Lower lobe of right lung (tissue), 2 donors: ENCODE measurements at places on chromosomes 12 and 14. TPM values are rescaled to one million over a fixed set of nuclear protein-coding genes. Genes with fewer than 3 reads are reported as not detected.

The LRP6 gene
- total RNA-seq = 47.4 TPM

- H3K36me3 ChIP-seq = peaks cover 44% of the 10 kb centered on the region
- DNase-seq = no peak
- H3K27ac ChIP-seq = no peak overlapping the region
- peaks cover 19% of the 10 kb centered on the region for H3K4me1 ChIP-seq
These were observed 4.2 kb downstream of the DDX51 start for GRCh38 chr12:132139912-132140311.

- no peaks in the 10 kb centered on the region for H3K27me3 ChIP-seq
- H3K27ac ChIP-seq = no peak overlapping the region
- no peaks in the 10 kb centered on the region for H3K36me3 ChIP-seq
- H3K4me1 ChIP-seq = peaks cover 20% of the 10 kb centered on the region
These were observed 1.7 kb downstream of the PPM1H start for GRCh38 chr12:62933220-62933601.

DNA sequence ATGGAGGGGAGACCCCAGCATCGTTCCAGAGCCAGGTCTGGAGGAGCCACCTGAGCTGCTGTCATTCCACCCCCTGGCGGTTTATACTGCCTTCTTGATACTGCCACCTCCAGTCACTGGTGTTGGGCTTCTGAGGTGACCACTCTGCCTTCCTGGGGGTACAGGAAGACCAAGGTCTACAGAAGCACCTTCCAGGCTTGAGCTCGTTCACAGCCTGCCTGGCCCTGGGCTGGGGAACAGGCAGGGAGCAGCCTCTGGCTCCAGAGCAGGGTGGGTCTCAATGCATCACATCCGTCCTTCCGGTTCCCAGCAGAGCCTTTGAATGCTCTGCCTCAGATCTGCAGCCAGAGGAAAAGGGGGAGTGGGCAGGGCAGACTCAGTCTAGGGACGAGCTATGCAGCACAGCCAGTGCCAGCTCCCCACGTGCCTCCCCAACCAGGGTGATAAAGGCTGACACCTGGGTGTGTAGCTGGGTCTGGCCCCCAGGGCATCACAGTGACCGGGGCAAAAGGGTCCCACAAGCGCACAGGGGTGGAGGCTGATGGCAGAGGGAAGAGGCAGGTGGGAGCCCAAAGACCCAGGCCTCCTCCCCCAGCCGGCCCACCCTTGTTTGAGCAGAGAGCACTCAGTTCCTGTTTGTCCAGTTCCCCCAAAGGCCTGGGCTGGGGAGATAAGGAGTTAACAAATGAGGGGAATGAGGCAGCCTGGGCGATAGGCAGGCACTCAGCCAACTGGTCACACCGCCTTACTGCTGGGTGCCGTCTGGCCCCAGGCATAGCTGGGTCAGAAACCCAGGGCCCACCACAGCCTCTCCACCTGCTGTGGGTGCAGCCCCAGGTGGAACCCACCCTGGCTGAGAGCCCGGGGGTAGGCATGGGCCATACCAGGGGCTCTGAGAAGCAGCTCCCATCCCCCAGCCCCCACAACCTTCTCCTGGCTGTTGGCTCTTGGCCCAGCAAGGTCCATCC, 17.1 kb downstream of the DEGS2 start:
- H3K27ac ChIP-seq = peak overlapping the region; percentile 79
- H3K4me1 ChIP-seq = peaks cover 66% of the 10 kb centered on the region
- peak overlapping the region; percentile 29 for H3K4me3 ChIP-seq
- H3K36me3 ChIP-seq = peaks cover 40% of the 10 kb centered on the region

GRCh38 chr12:29116414-29116813, 32.7 kb upstream of the FAR2 start:
- no peaks in the 10 kb centered on the region for H3K36me3 ChIP-seq
- no peak overlapping the region for H3K4me3 ChIP-seq
- H3K27ac ChIP-seq = no peak overlapping the region
